ENCODE measurements at places on chromosomes 7 and 10.

DNA sequence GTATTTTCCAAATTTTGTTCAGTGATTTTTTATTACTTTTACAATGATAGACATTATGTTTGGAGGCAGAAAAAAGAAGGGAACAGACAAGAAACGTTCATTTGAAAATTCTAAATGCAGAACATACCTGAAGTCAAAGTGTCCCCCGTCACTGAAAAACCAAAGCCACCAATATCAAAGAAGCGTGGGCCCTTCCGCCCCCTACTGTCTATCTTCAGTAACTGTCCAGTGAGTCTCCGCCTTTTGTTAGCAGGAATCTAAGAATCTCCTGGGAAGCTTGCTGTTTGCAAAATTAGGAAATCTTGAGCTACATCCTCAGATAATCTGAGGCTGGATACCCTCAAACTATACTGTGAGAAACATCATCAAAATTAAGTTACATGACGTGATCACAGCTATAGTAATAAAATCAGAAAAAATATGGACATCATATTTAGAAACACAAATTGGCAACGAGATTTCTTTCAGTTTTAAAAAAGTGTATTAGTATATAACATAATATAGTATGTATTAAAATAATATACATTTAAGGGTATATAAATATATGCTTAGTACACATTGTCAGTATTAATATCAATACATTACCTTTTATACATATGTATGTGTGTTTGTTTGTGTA, 169.3 kb upstream of the AKR1E2 start:
- DNase-seq: no peak

DNA sequence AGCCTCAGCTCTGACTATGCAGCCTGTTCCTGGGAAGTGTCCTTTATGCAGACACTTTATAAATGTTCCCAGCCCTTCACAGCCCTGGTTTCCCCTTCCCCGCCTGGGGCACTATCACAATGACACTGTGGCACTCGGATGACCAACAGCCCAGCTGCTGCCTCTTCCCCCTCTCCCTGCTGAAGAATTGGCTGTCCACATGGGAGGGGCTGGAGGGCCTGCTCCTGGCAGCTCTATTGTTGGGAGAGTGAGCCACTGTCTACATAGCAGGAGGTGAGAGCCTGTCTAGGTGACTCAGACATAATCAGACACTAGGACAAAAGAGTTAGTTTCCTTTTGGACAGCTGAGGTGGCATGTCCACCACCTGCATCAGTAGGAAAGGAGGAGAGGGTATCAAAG, 437.5 kb downstream of the PLXNA4 start:
- DNase-seq: no peak

- no peak for DNase-seq
Observed at GRCh38 chr10:36630267-36630666, 495.1 kb upstream of the ANKRD30A start.

DNA sequence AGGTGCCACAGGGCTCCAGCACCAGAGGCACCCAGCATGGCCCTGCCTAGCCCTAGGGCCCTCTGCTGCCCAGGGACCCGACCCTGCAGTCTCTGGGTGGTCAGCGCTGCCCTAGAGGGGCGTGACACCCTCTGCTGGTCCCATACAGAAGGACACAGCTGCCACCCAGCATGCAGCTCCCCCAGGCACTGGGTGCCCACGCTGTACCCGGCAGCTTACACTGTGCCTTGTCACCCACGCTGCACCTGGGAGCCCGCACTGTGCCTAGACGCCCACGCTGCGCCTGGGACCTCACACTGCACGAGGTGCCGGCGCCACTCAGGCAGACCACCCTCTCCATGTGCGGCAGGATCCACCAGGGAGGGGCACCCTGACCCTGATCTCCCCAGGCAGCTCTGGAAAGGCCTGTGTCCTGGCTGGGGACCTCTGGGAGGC, 55.2 kb downstream of the PWWP2B start:
- DNase-seq: no peak

DNA sequence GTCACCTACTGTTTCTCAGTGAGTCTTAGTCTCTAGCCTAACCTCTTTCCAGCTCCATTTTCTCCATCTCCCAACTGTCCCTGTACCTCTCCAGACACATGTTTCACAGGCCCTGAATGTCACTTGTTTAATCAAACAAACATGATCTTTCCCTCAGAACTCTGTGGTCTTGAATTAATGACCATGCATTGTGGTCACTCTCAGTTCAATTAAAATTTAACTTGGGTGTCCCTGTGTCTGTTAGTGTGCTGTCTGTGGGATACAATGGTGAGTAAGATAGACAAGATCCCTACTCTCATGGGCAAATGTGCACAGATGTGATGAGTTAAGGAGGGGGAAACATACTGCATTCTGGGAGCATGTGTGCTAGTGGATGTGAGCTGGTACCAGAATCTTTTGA, 65.0 kb downstream of the RBM33 start:
- DNase-seq: no peak

DNA sequence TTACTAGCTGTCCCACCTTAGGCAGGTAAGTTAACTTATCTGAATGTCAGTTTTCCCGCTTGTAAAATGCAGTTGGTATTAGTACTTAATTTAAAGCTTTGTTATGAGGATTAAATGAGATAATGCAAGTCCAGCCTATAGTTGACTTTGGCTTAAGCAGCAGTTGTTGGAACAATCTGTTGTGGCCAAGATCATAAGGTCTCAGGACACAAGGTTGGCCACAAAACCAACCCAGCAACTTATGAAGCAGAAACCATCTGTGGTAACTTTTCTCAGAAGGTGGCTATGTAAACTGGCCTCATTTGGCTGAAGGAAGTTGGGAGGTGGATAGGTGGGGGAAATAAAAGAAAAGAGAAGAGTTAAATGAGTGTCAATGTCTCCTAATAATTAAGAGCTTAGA, 29.4 kb downstream of the ENTPD1 start:
- no peak for DNase-seq

- no peak for DNase-seq
Observed at GRCh38 chr10:17290226-17290625, 62.2 kb downstream of the VIM start.

- DNase-seq: no peak
Observed at GRCh38 chr10:129605986-129606518, 139.0 kb downstream of the MGMT start.

- no peak for DNase-seq
Observed at GRCh38 chr10:86650151-86650550, 4.2 kb upstream of the OPN4 start.

- no peak for DNase-seq
Observed at GRCh38 chr7:157686285-157686894, 349.6 kb downstream of the DNAJB6 start.

GRCh38 chr7:133529861-133530260, 277.0 kb downstream of the EXOC4 start:
- DNase-seq: no peak
